ENCODE measurements at places on chromosomes 2 and 18.

GRCh38 chr2:43059183-43059897 lies 167.1 kb downstream of the ZFP36L2 start:
- peak; percentile 25 for DNase-seq

GRCh38 chr2:132621131-132621875 lies 48.7 kb downstream of the LYPD1 start:
- no peak for DNase-seq

GRCh38 chr2:172088245-172089004 lies 3.1 kb downstream of the DLX1 start:
- DNase-seq, result no peak

DNA sequence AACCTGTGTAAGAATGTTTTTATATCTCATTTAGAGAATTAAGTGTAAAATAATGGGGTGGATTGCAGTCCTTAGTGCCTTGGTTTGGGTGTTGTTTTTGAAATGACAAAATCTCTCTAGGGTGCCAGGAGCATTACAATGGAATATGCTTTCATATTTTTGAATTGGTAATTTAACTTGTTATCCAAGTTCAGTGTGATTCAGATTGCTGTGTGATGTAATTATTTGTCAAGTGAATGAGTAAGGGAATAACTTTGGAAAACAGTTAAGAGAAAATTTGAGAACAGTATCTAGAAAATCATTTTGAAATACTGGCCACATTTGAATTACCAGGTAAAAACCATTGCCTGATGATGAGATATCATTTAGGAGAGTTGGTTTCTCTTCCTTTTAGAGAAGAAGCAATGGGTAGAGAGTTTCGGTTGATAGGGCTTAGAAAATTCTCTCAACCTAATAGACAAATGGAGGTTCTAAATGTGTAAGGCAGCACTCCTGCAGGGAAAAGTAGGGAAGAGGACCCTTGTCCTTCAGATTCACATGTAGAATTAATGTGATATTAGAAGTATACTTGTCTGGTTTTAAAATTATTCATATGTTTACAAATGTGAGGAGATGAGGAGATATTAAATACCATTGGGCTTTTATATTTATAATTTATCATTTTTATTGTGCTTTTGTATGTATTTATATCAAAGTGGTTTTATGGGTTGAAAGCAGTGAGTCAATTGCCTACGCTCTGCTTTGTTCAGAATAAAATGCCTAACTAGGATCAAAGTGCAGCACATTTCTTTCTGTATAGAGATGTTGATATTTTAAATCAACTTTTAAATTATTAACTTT lies 124.8 kb downstream of the PHLPP1 start:
- DNase-seq, result no peak

DNA sequence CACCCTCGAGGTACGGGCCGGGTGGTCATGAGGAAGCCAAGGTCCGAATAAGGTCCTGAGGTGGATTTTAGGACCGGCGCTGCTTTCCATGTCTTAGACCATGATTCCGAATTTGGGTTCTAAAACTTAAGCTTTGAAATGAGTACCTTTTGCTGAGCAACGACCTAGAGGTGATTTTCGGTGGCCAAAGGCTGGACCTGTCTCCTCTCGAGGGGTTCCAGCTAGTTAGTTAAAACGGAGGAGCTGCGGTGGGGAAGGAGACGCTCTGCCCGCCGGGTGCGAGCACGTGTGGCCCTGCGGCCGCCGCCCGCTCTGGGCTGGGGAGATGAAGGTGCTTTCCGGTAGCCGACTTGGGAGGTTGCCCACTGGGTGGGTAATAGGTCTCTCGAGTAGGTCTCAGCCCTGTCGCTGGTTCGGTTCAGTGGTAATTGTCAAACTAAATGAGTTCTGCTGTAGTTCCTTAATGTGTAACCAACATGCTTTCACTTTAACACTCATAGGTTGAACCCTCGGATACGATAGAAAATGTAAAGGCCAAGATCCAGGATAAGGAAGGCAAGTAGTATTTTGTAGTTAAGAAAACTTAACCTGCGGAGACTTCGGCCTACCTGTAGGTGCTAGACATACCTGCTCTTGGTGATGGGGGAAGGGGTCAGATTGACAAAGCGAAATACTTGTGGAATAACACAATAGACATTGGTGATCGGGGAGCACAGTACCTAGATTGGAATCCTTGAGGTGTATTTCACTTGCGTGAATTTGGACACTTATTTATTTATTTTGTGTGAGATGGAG lies 572 bp downstream of the RPS27A start:
- peak; percentile 27 for DNase-seq

DNA sequence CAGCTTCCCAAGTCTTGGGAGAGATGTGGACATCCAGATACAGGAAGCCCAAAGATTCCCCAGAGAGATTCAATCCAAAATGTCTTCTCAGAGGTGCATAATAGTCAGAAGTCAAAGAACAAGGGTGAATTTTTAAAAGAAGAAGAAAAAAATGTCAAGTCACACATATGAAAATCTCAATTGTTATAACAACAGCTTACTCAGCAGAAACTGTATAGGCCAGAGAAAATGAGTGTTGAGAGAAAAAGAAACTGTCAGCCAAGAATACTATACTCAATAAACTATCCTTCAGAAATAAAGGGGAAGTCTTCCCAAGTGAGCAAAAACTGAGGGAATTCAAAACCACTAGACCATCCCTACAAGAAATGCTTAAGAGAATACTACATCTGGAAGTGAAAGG lies 612.9 kb upstream of the POU3F3 start:
- DNase-seq, result no peak

- DNase-seq, result no peak
Measured at GRCh38 chr18:32930695-32931301, 158.0 kb upstream of the KLHL14 start.

DNA sequence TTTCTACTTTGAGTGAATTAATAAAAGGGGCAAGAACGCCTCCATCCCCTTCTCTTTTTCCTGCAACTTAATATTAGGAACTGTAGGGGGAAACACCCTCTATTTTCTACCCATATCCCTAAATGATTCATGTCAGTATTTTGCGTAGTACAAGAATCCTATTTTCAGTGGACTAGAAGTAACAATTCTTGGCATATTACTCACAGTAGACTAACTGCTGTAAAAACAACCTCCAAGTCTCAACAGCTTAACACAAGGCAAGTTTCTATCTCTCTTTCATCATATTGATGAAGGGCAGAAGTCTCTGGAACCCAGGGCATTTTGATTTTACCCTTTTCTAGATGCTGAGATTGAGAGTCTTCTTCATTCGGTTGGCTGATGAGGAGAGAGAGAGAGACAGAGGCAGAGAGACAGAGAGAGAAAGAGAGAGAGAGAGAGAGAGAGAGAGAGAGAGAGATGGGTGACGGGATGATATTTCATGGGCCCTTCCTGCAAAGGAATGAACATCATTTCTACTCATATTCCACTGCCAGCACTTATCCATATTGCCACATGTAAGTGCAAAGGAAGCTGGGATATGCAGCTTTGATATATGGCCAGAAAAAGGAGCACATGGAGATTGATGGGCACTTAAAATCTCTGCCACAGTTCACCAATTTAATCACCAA lies 481.6 kb downstream of the LPIN1 start:
- no peak for DNase-seq

- no peak for DNase-seq
Measured at GRCh38 chr2:232687382-232688160, 9.6 kb upstream of the GIGYF2 start.

DNA sequence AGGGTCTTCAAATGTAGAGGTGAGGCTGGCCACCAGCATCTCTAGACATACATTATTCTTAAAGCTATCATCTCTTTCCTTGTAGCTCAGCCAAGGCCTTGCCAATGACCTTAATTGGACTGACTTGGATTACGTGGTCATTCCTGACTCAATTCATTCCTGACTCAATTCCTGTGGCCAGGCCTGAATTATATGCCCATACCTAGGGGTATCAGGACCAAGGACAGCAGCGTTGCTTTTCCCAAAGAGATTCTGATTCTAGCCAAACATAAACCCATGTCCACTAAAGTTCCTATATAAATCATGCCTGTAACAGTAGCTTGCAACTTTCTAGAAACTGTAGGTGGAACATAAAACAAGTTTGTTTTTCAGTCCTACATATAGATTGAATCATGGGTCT lies 231.7 kb downstream of the ARL6IP6 start:
- DNase-seq, result no peak

- no peak for DNase-seq
Measured at GRCh38 chr2:60095202-60095815, 458.1 kb downstream of the BCL11A start.

DNA sequence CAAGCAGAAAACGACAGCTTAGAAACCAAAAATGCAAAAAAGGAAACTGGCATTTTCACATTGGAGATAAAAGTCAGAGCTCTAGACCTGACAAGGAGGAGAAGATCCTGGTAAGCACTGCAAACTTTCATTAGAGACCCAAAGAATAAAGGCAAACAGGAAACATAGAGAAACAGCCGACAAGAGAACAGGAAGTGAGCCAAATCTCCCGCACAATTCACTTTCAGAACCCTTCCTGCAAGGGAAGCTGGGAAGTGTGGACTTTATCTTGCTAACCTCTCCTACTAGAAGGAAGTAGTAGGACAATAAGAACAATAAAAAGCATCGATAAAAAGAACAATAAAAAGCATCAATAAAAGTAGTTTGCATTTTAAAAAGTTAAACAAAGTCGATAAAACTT lies 417.8 kb upstream of the SPHKAP start:
- no peak for DNase-seq

DNA sequence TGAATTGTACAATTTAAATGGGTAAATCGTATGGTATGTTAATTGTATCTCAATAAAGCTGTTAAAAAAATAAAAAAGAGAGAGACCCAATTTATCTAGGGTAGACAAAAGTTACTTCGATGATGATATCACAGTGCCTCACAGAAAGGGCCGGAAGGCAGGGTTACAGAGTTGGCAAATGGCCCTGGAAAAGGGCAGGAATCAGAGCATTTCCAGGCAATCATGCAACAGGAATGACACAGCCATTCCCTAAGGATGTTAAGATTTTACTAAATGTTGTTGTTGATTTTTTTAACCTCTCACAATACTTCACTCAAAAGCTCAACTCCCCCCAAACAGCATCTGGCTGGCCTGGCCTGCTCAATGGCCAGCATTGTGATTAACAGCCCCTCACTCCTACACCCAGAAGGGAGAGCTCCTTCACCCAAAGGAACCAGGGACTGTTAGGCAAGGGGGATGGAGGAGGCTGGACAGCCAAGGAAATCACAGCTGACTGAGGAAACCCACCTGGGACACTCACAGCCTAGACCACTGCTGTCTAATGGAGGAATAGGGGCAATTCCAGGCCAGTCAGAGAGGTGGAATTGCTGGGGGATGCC lies 7.7 kb upstream of the SP100 start:
- DNase-seq, result no peak

GRCh38 chr18:57954935-57955334 lies 89.1 kb upstream of the NEDD4L start:
- no peak for DNase-seq

GRCh38 chr18:26327062-26327461 lies 100.8 kb downstream of the TAF4B start:
- DNase-seq, result no peak

GRCh38 chr2:38201784-38202183 lies 125.8 kb upstream of the CYP1B1 start:
- DNase-seq, result no peak

- no peak for DNase-seq
Measured at GRCh38 chr2:75268112-75268511, 68.8 kb upstream of the TACR1 start.

- DNase-seq, result no peak
Measured at GRCh38 chr2:108905176-108905575, 83.8 kb downstream of the EDAR start.

- no peak for DNase-seq
Measured at GRCh38 chr18:44945888-44946401, 265.3 kb downstream of the SETBP1 start.

All from activated T-helper 1 cell treated with anti-CD3 and anti-CD28 coated beads, Interleukin-2, amount 50 U/mL, for 16 hours (primary cell).